Right atrium auricular region (tissue), 2 donors: ENCODE measurements at places on chromosomes 5 and 9. TPM values are rescaled to one million over a fixed set of nuclear protein-coding genes. Genes with fewer than 3 reads are reported as not detected.

The ITGA2 gene
- total RNA-seq, result 1.5 TPM

DNA sequence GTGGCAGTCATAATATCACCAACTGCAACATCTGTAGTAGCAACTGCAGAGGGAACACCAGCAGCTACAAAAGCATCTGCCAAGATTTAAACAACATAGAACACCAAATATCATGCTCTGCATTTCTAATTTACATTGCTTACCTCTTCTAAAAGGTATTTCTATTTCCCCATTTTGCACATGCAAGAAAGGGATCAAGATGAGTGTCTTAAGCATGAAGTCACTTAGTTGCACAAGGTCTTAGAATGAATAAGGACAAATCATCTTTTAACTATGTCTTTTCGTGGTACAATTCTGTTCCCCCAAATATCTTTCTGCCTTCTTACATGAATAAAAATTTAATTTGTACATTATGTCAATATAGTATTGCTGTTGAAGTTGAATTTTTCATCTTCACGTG lies 1746.4 kb downstream of the EFNA5 start:
- DNase-seq, result no peak

The PCDHA1 gene
- not detected for total RNA-seq

DNA sequence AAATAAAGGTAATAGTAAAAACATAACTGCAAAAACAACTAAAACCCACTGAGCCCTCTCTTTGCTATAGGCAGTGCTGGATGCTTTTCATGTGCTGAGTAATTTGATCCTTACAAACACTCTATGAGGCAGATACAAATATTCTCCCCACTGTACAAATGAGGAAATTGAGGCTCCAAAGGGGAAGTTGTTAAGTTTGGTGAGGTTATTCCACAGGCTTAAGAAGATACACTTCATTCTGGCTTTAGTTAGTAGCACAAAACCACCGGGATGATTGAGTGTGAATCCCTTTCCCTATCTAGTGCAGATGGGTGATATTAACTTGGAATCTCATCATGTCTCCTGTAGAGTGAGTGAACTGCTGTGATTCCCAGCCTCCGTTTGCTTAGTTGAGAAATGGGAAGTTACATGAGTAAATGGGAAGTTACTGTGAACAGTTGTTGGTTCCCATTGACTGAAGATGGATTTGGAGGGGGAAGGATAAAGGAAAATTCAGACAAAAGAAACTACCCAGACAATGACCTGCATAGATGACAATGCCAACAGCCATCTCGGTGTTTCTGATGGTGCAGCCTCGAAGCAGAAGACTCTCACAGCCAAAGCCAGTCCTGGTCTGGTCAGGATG lies 208.3 kb downstream of the ATP10B start:
- no peak for DNase-seq

GRCh38 chr5:102596951-102597350 lies 98.2 kb upstream of the SLCO6A1 start:
- DNase-seq, result no peak
